ENCODE measurements at places on chromosomes 1 and 21.

GRCh38 chr1:164602480-164603093 lies 43.6 kb downstream of the PBX1 start:
- DNase-seq = no peak

DNA sequence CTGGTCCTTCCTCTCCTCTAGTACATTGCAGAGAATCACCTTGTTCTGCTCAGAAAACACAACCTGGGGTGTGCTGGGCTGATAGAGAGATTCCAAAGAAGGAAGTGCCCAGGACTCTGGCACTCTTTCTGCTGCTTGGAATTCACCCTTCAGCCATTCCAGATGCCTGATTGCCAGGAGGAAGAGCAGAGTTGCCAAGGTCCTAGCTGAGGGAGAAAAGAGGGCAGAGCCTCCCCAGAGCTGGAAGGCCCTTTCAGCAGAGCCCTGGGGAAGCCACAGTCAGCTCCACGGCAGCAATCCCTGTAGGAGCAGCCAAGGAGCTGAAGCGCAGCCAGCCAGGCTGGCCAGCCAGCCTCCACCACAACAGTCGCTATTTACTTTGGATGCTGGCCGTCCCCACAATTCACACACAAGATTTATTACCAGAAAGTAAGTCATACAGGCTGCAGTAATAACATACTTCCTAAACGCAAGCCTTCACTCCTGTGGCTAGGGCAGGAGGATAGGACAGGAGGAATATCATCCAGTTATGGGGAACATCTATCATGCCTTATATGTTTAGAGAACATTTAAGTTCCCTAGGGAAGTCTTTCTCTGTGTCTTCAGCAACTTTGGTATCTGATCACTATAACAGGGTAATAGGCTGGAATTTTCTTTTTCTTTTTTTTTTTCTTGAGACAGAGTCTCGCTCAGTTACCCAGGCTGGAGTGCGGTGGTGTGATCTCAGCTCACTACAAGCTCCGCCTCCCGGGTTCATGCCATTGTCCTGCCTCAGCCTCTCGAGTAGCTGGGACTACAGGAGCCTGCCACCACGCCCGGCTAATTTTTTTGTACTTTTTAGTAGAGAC lies 36.6 kb upstream of the SLC44A3 start:
- DNase-seq = no peak

DNA sequence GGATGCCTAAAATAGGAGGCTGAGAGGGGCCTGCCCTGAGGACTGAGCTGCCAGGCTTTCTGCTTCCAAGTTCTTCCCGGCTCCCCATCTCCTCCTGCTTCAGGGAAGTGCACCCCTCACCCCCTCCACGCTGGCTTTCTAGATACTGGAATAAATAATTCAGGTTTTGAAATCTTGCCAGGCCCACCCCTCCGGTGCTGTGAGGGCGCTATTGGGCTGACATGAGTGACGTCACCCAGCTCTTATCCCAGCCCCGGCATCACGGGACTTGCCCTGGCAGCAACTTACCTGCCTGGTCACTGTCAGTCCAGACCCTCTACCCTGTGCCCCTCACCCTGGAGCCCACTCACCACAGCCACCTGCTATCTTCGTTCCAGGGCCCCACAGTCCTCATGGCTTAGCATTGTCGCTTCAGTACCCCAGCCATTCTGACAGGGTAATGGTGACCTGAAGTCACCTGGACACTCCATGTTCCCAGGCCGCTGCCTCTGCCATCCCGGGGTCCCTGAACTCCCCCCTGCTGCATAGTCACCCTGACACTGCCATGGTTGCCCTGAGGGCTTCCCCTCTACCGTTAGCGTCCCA lies 819 bp upstream of the GPR3 start:
- DNase-seq = no peak

- DNase-seq = no peak
Measured at GRCh38 chr21:38303300-38303699, 46.5 kb downstream of the KCNJ15 start.

- no peak for DNase-seq
Measured at GRCh38 chr1:198072177-198072576, 84.6 kb upstream of the NEK7 start.

GRCh38 chr1:6099297-6099696 lies 53.6 kb downstream of the KCNAB2 start:
- DNase-seq = no peak

- no peak for DNase-seq
Measured at GRCh38 chr1:116234429-116234828, 123.2 kb downstream of the MAB21L3 start.

GRCh38 chr1:9112961-9113880 lies 15.7 kb downstream of the GPR157 start:
- no peak for DNase-seq

DNA sequence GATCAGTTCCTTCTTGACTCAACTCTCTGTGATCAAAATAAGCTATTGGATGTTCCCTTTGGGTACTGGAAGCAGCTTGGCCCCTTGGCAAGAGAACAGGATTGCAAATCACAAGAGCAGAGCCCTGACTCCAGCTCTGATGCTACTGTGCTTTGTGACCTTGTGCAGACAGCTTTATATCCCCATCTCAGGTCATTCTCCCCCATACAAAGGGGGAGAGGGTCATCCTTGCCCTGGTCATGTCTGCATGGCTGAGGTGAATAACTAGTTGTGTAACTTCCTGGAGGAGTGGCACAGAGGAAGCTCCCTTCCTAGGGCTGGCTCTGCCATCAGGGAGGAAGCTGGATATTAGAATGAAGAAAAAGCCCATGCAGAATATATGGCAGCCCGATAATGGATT lies 142.9 kb downstream of the DHRS3 start:
- no peak for DNase-seq

DNA sequence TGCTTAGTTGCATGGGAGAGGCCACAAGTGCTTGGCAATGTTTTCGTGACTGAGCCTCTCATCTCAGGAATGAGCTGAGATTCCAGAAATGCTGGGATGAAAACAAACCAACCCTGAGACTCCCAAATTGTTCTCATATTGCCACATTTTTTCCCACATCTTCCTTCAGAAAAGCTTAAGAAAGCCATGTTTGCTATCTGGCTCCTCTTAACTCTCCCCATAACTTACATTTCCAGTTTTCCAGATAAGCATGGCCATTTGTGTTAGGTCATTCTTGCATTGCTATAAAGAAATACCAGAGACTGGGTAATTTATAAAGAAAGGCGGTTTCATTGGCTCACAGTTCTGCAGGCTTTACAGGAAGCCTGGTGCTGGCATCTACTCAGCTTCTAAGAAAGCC lies 17.2 kb downstream of the DSCAM start:
- DNase-seq = no peak

DNA sequence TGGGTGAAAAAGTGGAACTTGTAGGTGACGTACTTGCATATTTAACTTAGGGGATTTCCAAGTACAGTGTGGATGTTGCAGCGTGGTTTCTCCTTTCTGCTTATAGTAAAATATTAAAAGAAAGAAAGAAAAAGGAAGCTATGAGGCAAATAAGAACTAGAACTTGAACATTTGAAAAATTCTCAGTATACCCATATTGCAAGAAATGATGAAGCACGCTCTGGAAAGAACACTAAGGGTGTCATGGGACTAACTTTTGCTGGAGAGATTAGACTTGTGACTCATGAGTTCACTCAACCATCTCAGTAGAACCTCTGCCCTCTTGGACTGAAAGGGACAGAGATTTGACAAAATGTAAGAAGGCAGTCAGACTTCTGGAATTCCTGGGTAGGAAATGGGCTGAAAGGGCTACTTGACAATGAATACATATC lies 704.5 kb upstream of the ADGRL4 start:
- no peak for DNase-seq

- DNase-seq = no peak
Measured at GRCh38 chr1:67789551-67789950, 43.7 kb downstream of the GNG12 start.

DNA sequence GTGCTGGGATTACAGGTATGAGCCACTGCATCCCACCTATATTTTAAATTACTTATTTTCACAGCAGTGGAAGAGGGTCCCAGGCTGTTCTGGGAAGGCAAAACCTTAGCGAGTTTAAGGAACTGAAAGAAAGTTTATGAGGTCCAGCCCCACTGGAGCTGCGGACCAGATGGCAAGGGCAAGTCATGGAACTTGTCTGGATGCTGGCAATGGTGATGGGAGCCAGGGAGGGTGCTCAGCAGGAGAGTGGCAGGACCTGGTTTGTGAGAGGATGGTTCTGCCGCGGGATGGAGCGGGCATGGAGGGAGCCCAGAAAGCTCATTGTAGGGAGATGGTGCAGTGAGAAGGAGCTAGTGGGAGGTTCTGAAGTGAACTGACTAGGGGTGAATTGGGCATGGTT lies 50.6 kb upstream of the SLC45A1 start:
- no peak for DNase-seq

DNA sequence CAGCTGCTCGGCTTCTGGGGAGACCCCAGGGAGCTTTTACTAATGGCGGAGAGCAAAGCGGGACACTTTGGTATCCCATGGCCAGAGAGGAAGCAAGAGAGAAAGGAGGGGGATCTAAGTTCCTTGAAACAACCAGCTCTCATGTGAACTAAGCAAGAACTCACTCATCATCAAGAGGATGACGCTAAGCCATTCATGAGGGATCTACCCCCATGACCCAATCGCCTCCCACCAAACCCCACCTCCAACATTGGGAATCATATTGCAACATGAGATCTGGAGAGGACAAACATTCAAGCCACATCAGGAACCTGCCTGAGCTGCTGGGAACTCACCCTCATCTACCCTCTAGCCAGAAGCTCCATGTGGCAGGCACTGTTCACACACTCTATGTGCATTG lies 372.1 kb upstream of the RUNX1 start:
- DNase-seq = no peak

Measured in stimulated activated CD4-positive, alpha-beta T cell treated with anti-CD3 and anti-CD28 coated beads, Interleukin-12 subunit alpha, Interleukin-12 subunit beta, amount 100 ng/mL, for 4 hours (primary cell).